ENCODE measurements at places on chromosomes 3 and 15.

DNA sequence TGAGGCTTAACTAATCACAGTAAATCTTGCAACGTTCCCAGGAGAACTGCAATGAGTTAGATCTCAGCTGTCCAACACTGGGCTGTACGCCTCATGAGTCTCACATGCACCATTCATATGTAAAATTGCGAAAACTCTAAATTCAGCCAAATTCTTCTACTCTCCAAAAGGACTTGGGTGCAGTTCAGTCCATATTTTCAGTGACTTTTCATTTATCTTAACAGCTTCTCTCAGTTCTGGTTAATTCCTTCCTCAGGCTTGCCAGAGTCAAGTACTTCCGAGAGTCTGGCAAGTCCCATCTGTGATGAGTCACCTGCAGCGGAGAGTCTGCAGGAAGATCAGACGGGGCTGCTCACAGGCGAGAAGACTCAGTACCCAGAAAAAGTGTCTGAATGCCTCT lies 11.5 kb downstream of the CCDC80 start:
- peak; percentile 86 for DNase-seq

GRCh38 chr15:32952901-32953532 lies 235.2 kb downstream of the GREM1 start:
- DNase-seq, result no peak

DNA sequence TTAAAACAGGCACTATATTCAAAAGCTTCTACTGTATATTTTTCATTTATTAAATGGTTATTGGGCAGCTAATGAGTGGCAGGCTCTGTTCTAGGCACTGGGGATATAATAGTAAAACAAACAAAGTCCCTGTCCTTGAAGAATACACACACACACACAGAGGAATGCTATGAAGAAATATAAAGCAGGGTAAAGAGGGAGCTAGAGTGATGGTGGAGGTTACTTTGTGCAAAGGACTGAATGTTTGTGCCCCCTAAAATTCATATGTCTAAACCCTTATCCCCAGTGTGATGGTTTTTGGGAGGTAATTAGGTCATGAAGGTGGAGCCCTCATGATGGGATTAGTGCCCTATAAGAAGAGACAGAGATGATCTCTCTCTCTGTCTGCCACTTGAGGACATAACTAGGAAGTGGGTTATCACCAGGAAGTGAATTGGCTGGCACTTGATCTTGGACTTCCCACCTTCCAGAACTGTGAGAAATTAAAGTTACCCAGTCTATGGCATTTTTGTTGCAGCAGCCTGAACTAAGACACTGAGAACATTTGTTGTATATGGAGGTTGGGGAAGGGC lies 31.8 kb downstream of the USF3 start:
- DNase-seq, result no peak

DNA sequence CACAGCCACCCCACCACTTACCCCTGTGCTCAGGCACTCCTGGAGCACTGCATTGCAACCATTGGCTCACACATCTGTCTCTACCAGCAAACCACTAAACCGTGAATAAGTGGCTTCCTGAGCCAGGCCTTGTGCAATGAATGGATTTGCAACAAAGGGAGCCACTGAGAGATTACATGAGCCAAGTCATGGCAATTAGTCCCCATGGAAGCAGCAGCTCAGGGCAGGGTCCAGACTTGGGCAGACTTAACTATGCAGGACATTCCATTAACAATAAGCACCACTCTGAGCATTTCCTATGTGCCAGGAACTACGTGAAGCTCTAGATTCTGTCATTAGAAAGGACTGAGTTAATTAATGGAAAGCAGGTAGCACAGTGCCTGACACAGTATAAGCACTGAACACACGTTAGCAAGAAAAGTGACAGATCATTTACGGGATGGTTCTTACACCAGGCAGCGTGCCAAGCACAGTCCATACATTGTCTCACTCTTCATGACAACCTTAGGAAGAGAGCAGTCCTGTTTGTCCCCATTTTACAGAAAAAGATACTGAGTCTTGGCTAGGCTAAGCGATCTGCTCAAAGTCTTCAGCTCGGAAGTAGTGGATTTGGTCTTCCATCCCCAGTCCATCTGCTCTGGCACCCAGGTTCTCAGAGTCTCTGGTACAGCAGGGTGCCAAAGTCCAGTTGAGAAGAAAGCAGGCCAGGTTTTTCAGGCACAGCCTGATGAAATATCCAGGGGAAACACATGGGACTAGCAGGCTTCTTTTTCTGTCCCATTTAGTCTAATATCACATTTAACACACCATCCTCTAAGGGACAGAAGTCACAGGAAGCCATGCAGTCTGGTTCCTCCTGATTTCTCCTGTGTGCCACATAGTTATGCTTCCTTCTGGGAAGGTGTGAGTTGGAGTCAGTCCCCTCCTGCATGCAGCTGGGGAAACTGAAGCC lies 44.1 kb downstream of the LIPC start:
- peak; percentile 81 for DNase-seq

GRCh38 chr3:173892547-173892946 lies 495.0 kb downstream of the NLGN1 start:
- DNase-seq, result no peak

GRCh38 chr3:168047190-168047795 lies 48.4 kb downstream of the GOLIM4 start:
- peak; percentile 64 for DNase-seq

DNA sequence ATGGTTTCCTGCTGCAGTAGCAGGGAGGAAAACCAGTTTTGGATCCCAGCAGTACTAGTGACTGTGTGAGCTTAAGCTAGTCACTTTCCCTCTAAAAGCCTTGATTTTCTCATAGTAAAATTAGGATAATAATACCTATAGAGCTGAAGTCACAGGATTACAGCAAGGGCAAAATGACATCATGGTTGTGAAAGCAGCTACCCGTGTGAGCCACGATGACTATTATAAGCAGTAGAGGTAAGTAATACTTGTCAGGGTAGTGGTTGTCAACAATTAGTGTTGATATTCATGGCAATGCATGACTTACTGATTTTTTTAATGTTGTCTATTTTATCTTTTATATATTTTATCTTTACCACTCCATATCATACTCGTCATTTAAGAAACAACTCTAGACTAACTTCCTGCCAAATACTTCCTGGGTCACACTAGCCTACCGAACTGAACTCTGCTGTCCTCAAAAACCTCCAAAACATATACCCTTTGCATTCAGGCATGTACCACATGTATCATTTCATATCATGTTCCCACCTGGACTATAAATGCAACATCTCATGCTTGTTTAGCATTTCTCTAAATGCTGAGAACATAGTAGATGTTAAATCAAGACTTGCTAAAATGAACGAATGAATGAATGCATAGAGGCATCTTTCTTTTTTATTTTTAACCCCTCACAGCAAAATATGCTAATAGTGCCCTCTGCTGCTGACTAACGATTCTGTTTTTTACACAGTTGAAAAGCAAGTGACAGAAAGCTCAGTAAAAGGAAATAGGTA lies 172.6 kb downstream of the P3H2 start:
- DNase-seq, result peak; percentile 24

- DNase-seq, result no peak
Measured at GRCh38 chr15:96699871-96700401, 369.4 kb downstream of the NR2F2 start.
